ENCODE measurements at places on chromosomes 4 and X. TPM values are rescaled to one million over a fixed set of nuclear protein-coding genes. Genes with fewer than 3 reads are reported as not detected.

- DNase-seq, result no peak
Measured at GRCh38 chrX:110277609-110278008, 40.3 kb downstream of the AMMECR1 start.

- DNase-seq, result no peak
Measured at GRCh38 chrX:9765737-9766097, at the start of gene GPR143. Gene GPR143, minus strand, starts transcription at chrX:9765847. Its CDS starts 30 bp downstream, at chrX:9765817.

- DNase-seq, result no peak
Measured at GRCh38 chr4:115361781-115362180, 248.4 kb upstream of the NDST4 start.

DNA sequence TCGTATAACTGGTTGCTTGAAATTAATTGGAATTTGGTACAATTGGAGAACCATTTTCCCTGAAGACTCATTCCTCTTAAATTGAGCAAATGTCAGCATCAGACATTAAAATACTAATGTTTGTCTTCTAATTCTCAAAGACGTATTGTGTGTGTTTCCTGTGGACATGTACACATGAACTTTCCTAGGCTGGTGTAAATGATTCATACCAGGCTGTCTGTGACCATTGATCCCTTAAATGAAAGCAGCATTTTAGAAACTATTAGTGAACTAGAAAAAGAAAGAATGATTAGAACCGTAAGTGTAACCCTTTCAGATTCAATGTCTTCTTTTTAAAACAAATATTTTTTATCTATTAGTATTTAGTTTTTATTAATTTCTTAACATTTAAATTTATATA, 332.9 kb downstream of the PPP3CA start:
- no peak for DNase-seq

Gene DGAT2L6
- polyA plus RNA-seq, result not detected

Gene KLF8
- 5.0 TPM for polyA plus RNA-seq

GRCh38 chr4:110131916-110132315, 66.5 kb downstream of the ELOVL6 start:
- DNase-seq, result no peak

Gene VCX3B
- polyA plus RNA-seq, result 0.78 TPM

Gene NLRP2B
- 0.06 TPM for polyA plus RNA-seq

DNA sequence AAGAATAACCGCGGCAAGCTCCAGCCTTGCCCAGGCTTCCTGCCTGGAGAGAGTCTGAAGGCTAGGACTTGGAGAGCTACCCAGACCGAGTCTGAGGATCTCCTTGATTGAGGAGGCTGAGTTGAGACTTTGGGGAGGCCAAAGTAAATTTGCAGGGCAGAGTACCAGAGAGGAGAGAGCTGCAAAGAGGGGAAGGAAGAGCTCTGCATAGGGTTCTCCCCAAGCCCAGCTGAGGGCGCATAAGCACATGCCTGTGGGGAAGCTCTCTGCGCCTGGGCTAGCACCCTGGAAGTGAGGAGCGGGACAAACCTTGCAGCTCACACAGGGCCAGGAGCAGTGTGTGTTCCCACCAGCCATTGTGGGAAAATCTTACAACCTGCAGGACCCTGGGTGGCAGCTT, 56.1 kb downstream of the FAM193A start:
- DNase-seq, result no peak

DNA sequence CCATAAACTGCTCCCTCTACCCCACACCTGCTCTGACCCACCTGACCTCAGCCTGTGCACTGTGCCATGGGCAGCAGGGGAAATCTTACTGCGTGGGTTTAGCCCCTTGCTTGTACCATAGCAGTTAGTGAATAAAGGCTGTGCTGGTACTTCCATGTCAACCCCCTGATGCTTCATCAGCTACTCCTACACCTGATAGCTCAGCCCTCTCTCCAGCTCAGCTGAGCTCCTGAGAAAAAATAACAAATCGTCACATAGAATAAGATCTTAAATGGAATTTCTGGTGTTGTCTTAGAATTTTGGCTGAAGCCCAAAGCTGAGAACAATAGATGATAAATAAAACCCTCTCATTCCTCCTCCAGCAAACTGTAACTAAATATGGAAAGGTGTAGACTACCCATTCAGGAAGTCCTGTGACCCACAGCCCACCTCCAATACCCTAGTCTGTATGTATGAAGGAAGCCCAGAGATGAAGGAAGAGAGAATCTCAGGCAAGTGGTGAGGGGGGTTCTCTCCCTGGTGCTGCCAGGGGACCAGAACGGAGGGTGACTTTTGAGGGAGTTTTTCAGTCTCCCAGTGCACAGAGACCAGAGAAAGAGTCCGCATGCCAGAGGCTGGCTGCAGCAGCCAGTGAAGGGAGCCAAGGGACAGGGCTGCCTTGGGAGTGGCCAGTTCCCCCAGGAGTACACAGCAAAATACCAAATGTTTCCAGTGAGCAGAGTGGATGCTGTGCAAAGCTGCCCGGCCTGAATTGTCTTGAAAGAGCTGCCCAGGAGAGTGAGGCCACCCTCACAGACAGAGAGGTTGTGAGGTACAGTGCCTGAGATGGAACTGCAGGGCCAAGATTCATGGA, 227.3 kb downstream of the QDPR start:
- DNase-seq, result no peak

Gene TXLNG
- polyA plus RNA-seq, result 20.1 TPM

Gene STBD1
- polyA plus RNA-seq, result 2.0 TPM

DNA sequence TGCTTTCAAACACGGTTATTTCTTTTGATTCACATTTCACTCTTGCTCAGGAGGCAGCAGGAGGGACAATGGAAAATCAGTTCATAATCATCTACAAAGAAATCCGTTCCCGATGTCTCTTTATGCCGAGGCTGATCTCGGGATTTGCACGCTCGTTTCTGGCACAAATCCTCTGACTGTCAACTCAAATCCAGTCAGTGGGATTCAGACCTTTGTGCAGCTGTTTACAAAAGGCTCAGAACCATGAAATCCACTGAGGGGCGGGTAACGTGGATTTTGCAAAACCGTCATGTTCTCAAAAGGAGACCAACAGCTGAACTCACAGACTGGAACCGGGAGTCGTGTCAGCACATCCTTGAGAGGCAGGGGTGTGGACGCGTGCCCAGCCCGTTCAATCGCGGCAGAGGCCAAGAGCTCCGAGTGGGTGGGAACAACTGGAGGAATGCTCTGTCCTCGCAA, 46.4 kb downstream of the ACOX3 start:
- DNase-seq, result no peak

GRCh38 chr4:92234393-92235176, 69.2 kb upstream of the GRID2 start:
- no peak for DNase-seq

Gene CXorf49
- not detected for polyA plus RNA-seq

Gene FMR1
- 92.9 TPM for polyA plus RNA-seq

- no peak for DNase-seq
Measured at GRCh38 chr4:89610236-89610635, 226.7 kb downstream of the SNCA start.

Gene PNMA6A
- polyA plus RNA-seq, result 13.6 TPM

Gene FOXR2
- not detected for polyA plus RNA-seq

Gene TMPRSS11B
- 0.04 TPM for polyA plus RNA-seq

GRCh38 chrX:38516196-38516774, 45.1 kb upstream of the TSPAN7 start:
- no peak for DNase-seq

DNA sequence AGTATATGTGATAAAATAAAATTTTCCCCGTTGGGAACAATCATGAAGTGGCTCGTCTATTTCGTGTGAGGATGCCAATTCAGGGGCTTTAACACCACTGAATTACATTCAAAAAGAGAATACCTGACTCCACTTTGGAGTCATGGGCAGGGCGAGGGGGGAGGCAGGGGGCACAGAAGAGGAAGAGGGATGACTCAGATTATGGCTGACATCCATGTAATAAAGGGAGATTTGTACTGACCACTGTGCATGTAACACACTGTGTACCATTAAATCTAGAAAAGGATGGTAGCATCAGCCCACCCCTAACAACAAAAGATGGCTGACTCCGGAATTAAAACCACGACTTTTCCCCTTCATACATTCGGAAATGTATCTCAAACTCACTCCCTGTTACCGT, 1.3 kb downstream of the SLC9A7 start:
- no peak for DNase-seq

DNA sequence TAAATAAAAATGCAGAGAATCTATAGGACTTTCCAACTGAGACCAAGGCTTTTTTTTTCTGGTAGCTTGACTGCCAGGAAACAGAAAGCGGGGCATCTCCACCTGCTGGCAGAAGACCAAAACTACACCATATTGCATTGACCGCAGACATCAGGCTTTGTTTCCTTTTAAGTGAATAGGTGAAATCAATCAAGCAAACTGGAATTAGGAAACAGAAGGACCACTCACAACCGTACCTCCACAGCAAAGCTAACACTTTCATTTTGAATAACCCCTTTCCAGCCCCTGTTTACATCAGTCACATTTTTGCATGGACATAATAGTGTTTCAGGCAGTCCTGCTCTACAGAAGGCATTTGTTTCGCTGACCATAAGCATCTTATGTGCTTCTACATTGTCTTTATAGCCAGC, 218.2 kb downstream of the IDS start:
- peak; percentile 21 for DNase-seq

Gene L1CAM
- polyA plus RNA-seq, result 57.4 TPM

- DNase-seq, result no peak
Measured at GRCh38 chr4:99863804-99864203, 30.4 kb downstream of the LAMTOR3 start.

- no peak for DNase-seq
Measured at GRCh38 chr4:124804584-124804983, 92.1 kb upstream of the ANKRD50 start.

Gene SLC6A14
- 0.17 TPM for polyA plus RNA-seq

DNA sequence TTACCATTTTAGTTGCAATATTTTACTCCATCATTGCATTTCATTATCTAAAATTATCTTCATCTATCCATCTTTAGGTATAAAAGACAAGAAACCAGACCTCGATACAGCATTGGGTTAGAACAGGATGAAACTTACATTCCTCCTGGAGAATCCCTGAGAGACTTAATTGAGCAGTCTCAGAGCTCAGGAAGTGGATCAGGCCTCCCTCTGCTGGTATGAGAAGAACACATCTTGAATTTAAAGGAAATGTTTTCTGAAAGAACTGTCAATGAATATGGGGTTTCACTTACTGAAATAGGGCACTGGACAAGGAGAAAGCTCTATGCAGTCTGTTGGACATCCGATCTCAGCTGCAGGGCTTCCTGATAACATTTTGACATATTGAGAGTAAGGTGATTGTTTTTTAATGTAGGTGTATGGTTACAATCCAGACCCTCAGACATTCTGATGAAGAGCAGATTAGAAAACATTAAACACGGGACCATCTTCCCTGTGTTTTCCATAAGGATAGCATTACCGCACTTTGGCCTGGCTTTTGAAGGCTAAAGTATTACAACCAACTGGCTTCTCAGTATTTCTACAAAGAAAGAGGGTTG, 367.2 kb downstream of the BMPR1B start:
- no peak for DNase-seq

- DNase-seq, result no peak
Measured at GRCh38 chr4:106584337-106584989, 215.9 kb upstream of the GIMD1 start.

GRCh38 chr4:11344916-11345315, 83.8 kb downstream of the HS3ST1 start:
- DNase-seq, result no peak

- DNase-seq, result no peak
Measured at GRCh38 chr4:81622028-81622427, 150.3 kb upstream of the RASGEF1B start.
